ENCODE measurements at places on chromosomes 3 and 15.

DNA sequence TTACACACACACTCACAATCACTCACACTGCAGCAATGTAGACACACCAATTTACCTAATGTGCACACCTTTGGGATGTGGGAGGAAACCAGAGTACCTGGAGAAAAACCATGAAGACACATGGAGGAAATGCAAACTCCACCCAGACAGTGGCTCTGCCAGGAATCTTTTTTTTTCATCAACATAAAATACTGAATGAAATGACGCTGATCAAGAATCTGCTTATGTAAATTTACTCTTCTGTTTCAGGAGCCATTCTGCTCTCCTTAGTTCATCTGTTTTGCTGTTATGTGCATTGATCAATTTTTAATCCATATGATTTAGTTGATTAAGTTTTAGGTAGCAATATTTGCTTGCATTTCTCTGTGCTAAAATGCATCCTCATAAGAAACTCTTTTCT, 414.2 kb upstream of the CCDC54 start:
- no peak for DNase-seq

GRCh38 chr3:122000936-122001605, 21.0 kb downstream of the ILDR1 start:
- no peak for DNase-seq

- no peak for DNase-seq
These were observed 57.4 kb upstream of the PHLDB2 start for GRCh38 chr3:111801693-111802092.

DNA sequence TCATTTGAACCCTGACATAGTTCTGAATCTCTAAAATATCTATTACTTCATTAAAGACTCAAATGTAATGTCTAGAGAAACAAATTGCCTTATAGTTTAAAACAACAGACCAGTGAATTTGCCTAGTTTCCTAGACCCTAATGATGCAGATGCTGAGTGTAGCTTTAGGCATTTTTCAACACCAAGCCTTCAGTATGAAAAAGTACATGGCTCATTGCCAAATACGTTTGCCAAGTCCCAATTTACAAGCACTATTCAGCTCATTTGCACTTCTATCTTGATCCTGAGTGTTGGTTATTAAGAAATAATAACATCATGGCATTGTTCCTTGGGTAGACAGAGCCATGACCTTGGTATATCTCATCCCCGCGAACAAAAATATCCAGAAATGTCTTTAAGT, 46.8 kb downstream of the EOMES start:
- DNase-seq, result no peak

- no peak for DNase-seq
These were observed 95.1 kb upstream of the PHLDB2 start for GRCh38 chr3:111763968-111764367.

- DNase-seq, result no peak
These were observed 1.8 kb downstream of the ACAP2 start for GRCh38 chr3:195441051-195441450.

- no peak for DNase-seq
These were observed 560.0 kb upstream of the CFAP20DC start for GRCh38 chr3:59609657-59610348.

DNA sequence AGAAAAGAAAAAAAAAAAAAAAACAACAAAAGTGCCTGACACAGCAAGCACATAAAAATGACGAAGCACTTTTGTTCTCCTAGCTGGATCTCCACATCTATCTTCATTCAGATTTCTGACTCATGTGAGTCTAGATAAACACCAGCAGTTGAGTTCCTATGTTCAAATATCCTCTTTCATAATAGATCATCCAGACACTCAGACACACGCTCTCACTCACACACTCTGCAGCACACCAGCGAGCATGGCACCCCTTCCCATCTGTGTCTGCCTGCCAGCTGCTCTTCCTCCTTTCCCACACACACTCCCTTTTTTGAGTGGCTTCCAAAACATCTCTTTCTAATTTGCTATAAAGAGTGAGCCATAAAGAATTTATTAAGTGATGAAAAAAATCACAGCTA, 19.8 kb upstream of the CELF6 start:
- no peak for DNase-seq

- DNase-seq, result no peak
These were observed 78.0 kb upstream of the SNRPA1 start for GRCh38 chr15:101372960-101373525.

DNA sequence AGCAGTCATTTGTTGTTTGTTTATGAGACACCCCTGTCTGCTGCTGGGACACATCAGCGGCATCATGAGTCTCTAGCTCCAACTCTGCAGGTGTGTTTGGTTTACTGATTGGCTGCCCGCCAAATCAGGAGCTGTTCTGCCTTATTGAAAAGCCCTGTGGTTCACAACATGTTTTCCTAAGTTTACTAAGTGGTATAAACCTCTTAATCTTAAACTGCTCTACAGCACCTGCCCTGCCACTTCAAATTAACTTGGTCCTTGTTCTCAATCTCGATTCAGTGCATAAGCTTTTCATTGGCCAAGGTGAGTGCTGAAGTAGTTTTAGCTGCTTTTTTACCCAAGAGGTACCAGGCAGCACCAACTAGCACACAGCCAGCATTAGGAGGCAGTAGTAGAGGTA, 77.8 kb upstream of the WDR72 start:
- no peak for DNase-seq

DNA sequence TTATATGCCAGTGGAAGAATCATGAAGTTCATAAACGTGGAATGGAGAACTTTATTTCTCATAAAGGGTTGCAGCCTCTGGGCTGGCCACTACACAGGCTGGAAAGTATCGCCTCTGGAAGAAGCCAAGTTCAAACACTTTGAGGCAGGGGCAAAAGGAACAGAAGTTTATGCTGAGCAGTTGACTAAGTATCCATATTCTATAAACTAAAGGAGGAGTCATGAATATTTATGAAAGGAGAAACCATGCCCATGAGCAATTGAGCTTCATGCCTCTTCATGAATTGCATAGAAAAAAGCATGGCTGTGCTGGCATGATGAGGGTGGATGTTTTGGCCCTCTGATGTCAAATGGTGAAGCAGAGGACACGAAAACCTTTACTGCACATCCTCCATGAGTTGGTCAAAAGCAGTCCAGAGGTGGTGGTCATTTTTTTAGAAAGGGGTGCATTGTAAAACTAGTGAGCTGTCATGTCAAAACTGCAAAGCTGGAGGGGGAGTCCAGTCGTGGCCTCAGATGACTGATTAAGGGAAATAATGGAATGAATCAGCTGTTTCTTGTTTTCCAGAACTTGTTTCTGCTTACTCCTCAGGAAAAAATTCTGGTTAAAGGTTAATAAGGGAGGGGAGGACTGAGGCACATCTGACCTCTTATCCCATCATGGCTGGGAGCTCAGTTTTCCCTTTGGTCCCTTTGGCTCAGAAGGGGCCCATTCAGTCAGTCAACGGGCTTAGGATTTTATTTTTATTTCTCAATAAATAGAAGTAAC, 276.7 kb downstream of the CHL1 start:
- DNase-seq, result no peak

All from stimulated activated CD8-positive, alpha-beta memory T cell treated with anti-CD3 and anti-CD28 coated beads, Interleukin-2, amount 100 ng/mL, for 48 hours (primary cell).